ENCODE measurements at places on chromosomes 12 and 14.

DNA sequence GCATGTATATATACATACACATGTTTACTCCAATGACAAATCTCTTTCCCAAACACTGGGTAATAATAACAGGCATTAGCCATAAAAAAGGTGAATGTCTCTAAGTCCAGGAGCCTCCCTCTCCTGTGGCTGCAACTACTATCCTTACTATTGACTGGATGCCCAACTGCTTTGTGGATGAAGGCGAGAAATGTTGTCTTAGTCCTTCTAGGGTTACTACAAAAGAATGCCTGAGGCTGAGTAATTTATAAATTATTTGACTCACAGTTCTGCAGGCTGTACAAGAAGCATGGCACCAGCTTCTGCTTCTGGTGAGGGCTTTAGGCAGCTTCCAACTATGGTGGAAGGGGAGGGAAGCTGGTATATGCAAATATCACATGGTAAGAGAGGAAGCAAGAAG lies 366.0 kb upstream of the DDHD1 start:
- no peak for DNase-seq

- no peak for DNase-seq
Observed at GRCh38 chr14:88986146-88986841, 161.8 kb downstream of the TTC8 start.

DNA sequence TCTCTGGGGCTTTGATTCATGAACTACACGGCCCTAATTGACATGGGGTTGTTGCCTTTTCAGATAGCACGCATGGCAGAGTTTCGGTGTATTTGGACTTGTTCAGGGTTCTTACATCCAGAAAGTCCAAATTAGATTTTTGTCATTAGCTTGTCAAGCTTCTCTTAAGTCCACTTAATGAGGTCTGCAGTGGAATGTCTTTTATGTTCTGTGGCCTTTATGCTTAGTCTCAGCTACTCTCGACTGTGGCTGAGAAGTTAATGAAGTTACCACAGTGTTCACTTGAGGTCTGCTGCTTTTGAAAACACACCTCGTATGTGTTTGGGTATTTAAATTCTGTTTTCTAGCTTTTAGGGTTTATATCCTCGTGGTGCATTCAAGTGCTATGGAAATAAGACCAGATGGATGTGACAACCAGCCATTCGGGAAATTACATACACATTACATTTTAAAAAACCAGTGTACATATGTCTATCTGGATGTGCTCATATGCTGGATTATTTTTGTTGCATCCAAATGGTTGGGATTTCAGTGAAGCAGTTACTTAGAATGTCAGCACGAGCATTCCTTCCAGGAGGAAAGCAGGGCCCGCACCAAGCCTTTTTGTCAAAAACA lies 80.2 kb downstream of the RMST start:
- DNase-seq: no peak

- no peak for DNase-seq
Observed at GRCh38 chr12:124938587-124938986, 24.1 kb upstream of the UBC start.

DNA sequence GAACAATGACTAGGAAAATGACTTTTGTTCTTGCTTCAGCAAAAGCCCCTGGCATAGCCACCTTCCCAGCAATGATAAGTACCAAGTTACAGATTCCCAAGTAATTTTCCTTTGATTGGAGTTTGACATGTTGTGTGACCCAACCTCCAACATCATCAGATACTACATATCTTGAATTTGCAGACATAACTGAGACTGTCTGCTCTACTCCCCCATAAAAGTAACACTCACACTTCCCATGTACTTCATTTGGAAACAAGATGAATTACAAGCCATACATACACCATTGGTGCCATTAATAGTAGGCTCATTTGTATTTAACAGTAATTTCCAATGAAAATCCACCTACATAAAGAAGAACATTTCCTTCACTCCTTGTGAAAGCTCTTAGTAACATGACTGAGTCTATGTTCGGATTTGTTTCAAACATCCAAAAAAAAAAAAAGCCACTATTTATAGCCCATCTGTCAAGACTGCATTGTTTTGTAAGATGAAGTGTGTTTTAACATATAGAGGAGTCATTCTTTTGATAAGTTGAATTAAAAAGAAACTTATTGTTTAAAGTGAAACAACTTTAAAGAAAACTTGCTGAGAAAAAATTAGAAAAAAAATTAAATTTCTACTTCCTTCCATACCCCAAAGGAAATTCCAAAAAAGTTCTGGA lies 12.0 kb upstream of the SLCO1A2 start:
- no peak for DNase-seq

GRCh38 chr12:4107436-4107878 lies 166.1 kb upstream of the CCND2 start:
- no peak for DNase-seq

GRCh38 chr14:73742520-73743238 lies 28.5 kb upstream of the PNMA1 start:
- no peak for DNase-seq

GRCh38 chr14:59251811-59252771 lies 63.6 kb downstream of the DAAM1 start:
- DNase-seq: no peak

DNA sequence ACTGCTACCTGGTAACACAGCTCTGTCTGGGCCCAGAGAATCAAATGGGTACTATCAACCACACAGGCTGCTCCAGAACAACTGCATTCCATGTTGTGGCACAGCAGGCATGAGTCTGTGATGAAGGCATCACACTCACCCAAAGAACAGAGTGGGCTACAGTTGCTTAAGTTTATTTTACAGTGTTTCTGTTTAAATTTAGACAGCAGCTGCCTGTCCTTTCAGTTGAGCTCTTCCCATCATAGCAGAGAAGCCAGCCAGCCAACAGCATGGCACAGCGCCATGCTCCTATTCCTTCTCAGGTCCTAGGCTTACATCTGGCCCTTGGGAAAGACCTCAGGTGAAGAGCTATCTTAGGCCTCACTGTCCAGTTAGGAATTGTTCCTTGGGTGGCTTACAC lies 147.0 kb upstream of the FRMD6 start:
- no peak for DNase-seq

DNA sequence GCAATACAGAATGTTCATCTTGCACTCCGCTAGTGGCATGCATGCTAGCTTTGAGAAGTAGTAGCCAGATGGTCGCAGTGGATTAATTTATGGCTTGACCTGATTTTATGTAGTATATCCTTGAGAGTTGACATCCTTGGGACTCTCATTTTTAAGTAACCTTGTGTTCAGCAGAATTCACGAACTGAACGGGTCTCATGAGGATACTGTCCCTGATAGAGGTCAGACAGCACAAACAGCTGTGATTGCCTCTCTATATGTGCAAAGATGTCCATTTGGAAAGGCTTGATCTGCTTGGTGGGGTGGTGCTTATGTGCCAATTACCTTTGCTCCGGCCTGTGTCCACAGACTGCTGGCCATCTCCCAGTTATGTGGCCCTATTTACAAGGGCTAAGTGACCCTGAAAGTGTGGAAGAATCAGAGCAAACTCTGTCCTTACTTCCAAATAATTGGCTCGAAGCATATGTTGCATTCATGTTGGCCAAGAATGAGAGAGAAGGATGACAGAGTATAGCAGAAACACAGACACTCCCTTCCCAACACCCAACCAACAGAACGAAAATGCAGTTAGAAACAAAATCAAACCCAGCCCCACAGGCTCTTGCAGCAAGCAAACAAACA lies 167.1 kb downstream of the CRADD start:
- no peak for DNase-seq

DNA sequence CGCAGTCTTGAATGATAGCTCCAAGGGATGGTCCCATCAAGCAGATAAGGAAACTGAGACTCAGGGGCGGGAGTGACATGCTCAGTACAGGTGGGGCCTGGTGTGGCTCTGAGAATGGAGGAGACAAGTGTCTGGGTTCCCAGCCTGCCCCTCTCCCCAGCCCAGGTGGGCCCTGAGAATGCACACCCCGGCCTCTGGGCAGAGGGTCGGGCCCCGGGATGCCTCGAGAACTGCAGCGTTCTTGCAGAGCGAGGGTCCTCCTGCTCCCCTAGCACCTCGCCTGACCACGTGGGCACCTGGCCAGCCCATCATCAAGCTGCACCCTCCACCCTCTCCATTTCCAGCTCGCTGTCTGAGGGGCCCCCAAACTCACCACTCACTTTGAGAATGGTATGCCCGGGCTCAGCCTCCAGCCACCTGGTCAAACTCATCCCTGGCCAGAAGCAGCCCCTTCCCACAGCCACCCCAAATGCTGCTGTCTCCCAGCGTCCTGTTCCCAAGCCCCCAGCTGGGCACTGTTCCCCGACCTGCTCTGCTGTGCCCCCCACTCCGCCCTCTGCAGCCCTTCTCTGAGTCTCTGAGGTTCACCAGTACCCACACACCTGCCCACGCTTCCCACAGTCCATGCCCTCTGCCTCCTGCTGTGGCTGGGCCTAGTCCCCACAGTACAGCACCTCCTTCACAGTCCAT lies 44.3 kb downstream of the CYP46A1 start:
- DNase-seq: no peak

DNA sequence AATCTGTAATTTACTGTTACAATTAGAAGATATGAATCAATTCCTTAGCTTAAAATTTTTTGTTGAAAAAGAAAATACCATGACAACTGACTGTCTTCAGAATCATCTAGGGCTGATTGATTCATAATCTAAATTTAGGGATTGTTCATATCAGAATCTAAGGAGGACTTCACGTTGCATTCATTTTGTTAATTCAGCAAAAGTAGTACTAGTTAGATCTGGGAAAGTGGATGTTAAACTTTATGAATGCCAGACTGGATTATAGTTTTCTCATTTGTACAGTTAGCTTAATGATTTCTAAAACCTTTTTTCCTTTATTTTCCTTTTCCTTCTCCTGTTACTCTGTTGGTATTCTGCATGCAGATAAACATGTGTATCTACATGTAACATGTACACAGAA lies 135.5 kb downstream of the PDE3A start:
- DNase-seq: no peak

DNA sequence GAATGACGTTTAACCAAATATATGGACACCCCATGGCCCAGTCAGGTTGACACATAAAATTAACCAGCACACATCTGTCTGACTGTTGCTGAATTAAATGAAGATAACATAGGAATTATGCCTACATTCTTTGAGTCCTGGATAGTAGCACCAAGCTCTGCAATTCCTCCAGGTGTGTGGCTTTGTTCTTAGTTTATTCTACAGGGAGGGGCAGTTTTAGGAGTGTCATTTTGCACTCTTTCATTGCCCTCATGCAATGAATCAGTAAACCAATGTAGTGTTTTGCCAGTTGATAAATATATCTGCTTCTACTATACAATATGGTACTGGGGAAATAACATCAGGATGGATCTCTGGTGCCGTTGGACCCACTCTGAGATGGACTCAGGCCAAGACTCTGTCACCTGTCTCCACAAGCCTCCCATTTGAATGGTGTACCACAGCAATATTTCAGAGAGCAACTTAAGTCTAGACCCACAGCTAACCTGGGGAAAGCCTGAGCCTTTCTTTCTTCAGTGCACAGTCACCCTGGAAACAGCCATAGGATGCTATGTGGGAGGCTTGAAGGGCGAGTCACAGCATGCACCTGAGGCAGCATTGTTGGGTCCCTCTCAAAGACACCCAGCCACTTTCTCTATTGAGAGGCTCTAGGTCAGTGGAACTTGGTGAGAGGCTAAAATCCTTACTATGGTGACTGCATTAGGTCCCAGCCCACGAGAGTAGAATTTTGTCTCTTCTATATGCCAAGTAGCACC lies 73.2 kb downstream of the ANO4 start:
- DNase-seq: no peak

DNA sequence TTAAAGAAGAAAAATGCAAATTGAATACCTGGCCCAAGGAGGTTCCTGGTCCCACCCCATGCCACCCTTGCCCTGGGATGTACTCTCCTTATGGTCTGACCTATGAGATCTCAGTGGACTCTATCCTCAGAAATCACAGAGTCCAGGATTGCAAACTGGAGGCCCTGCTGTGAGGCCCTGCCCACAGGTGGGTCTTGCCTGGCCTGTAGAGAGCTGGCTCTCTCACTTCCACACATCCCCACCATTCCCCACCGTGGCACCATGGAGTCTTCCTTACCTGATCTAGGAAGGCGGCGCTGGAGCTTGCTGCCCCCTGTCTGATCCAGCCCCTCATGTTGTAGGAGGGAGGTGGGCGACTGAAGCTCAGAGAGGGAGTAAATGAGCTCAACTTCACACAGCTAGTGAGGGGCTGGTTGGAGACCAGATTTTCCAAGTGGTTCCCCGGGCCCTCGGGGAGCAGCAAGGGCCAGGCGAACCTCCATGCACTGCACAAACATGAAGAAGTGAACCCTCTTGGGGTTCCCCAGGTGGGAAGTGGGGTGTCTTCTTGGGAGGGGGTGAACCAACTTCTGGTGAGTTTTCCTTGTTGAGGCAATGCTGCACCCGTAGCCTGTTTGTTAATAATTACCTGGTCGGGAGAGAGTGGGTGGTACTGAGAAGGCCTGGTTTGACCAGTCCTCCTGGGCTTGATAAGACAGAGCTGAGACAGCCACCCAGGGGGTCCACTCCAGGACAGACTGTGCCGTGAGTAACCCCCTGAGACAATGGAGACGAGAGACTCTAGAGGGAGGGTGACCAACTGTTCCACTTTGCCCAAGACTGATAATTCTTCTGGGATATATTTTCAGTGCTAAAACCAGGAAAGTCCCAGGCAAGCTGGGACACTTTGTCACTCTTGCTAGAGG lies at the start of gene SERPINA4:
TSS of gene SERPINA4 (plus strand) at position 692 of the 905 bp plus-strand sequence. CDS start 2,041 bp downstream, outside the sequence.
- no peak for DNase-seq

DNA sequence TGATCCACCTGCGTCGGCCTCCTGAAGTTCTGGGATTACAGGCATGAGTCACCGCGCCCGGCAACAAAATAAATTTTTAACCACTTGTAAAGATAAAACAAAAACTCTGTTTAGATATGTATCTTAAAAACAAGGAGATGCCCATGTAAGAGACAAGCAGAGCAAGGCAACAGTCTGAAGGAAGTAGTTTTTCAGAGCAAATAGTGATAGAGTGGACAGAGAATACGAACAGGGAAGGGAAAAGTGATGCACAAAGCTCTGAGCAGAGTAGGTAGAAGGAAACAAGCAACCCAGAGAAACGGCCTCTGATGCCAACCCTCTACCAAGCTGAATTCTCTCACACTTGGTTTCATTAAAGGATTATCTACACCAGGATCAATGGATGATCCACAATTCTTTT lies 24.8 kb upstream of the CDKL1 start:
- DNase-seq: no peak

DNA sequence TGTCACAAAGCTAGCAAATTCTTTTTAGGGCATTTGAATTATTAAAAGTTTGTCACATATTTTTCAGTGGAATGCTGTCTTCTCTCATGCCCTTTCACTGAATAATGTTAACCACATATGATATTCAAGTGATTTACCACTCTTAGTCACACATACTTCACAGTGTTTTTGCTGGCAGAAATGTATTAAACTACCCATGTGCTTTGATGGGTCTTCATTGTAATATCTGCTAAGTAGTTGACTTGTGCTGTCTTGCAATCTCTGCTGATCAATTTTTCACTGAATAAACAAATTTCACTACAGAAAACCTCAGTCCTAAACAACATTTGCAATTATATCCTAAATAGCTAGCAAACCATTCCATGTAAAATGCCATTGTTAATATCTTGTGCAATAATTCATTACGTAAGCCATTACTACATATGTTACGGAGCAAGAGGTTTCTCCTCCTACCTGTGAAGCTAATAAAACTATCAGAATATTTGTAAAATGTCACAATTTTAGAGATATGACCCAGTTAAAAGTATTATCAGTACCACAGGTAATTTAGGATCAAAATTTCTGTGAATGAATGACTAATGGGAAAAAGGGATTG lies 64.6 kb upstream of the LMO3 start:
- DNase-seq: no peak

GRCh38 chr12:1171657-1172408 lies 180.8 kb downstream of the ERC1 start:
- no peak for DNase-seq

Measured in spinal cord (tissue), 10 donors.